Adrenal gland (tissue), 19 donors: ENCODE measurements at places on chromosomes 12 and 14.

DNA sequence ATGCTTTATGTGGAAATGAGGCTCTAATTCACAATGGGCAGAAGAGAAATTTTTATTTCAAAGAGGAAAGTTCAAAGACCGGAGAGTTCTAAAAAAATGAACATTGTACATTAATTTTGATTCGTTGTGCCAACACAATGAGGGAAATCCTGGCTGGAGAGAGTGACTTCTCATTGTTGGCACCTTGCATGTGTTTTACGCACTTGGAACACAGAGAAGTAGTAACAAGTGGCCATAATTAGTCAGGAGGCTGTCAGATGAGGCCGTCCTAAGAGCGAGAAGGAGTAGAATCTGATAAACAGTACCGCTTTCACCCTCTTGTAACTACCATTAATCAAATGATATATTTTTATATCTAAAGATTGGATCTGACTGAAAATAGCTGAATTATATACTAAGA, 6.9 kb downstream of the LMO3 start:
- no peak for DNase-seq

DNA sequence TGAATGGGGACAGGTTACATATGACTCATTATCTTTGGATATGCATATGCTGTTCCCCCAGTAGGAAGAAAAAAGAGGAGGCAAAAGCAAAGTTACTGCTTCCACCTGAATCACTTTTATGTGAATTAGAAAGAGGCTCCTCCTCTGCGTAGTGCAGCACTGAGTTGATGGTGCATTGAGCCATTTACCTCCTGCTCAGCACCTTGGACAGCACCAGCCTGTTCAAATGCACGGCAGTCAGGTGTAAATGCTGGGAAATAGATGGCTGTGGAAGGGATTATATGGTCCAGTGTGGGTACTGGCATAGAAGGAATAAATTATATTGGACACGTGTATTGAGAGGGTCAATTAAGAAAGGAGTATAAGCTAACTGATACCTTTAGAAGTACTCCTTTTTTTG, 541.9 kb upstream of the SEL1L start:
- no peak for DNase-seq

DNA sequence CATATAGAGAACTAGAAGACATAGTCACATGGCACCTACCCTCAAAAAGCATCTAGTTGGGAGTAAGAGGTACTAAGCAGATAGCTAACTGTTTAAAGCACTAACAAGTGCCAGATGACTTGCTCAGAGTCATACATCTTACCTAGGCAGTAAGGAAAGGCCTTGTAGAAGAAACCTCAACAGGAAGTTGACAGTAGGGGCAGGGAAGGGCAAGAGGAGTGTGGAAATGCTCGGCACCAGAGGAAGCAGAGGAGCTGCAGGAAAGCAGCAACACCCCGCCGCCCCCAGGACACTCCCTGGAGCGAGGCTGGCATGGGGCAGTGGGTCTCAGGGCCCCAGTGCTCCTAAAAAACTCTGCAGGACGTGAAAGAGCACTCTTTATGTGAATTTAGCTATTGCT, 92.9 kb downstream of the PPP2R5C start:
- no peak for DNase-seq

DNA sequence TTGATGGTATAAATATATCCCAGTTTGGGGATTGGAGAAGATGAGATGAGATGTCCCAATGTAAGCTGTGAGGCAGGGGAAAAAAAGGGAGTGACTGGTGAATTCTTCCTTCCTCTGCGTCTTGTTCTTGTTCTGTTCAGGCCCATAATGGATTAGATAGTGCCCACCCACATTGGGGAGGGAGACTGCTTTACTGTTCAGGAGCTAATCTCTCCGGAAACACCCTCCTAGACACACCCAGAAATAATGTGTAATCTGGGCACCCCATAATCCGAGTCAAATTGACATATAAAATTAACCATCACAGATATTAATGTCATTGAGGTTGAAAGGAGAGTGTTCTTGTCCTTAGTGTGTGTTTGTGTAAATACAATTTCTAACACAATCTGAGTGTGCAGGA, 29.3 kb downstream of the ETV6 start:
- DNase-seq: no peak

DNA sequence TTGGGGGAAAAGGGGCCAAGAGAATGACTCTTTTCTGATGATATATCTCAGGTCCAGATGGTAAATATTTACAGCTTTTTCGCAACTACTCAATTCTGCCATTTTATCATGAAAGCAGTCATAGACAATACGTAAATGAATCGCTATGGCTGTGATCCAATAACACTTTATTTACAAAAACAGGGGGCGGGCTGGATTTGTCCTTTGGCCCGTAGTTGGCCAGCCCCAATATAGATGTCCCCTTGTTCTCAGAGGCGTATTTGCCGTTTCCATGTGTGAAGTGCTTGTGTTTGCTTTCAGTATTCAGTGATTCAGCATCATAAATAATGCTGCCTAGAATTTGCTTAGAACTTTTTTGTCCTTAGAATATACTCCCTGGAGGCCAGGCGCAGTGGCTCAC, 77.2 kb downstream of the CCDC92 start:
- DNase-seq: no peak

GRCh38 chr12:46487567-46488131, 115.1 kb upstream of the SLC38A2 start:
- no peak for DNase-seq

DNA sequence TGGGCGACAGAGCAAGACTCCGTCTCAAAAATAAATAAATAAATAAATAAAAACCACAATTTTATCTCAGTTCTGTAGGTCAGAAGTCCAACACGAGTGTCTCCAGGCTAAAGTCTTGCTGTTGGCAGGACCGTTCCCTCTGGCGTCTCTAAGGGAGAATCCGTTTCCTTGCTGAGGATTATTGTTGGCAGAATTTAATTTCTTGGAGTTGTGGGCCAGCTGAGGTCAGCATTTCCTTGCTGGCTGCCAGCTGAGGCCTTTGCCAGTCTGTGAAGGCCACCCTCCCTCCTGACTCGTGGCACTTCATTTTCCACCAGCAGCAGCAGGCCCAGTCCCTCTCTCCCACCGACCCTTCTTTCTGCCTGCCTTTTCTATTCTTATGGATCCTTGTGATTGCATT, 17.2 kb downstream of the PSMC1 start:
- peak; percentile 67 for DNase-seq

- DNase-seq: no peak
Observed at GRCh38 chr12:111182382-111182781, 186.5 kb downstream of the PHETA1 start.

DNA sequence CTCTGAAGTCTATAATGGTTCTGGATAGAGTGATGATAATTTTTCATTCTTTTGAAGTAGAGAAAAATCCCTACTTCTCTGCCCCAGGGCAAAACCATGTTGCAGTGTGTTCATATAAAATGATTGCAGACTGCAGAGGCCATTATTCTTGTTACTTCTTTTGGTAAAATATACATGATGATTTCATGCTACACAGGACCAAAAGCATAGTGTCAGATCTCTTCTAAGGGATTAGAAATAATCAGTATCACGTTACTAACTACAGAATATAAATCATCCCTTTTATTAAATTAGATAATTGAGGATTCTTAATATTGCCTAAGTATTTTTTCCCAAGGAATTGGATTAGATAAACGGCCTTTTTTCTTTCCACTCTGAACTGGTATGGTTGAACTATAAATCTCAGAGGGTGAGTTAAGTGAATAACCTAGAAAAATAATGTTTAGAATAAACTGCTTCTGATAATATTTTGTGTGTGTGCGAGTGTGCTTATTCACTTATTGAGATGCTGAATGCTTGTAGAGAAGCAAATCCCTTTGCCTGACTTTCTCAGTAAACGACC, 156.2 kb downstream of the EFCAB11 start:
- DNase-seq: no peak

DNA sequence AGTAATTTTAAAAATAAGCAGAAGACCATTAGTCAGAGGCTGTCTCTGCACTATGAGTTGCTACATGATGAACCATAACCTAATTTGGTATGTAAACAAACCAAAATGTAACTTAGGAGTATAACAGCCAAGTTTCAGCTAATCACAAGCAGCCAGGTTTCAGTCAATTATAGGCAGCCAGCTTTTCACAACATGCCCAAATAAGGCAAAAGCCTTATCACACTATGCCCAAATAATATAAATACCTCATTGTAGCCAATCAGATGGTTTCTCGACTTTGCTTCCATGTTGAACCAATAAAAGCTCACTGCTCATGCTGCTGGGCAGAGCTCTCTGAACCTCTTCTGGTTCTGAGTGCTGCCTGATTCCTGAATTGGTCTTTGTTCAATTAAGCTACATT, 38.6 kb downstream of the GARIN6 start:
- DNase-seq: no peak

DNA sequence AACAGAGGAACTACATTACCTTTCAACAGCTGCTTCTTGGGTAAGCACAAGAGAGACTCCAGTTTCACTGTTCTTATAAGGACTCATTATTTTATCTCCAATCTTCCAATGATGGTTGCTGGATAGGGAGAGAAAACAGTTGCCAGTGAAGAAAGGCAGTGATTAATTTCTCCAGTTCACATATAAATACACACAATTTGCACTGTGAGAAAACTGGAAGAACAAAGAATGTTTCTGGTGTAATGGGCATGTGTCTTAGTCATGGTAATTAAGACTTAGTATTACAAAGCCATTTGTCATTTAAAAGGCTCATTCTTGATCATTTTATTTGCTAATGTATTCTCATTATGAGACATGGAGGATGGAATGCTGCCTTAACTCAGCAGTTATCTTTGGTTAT, 78.0 kb upstream of the FAR2 start:
- DNase-seq: no peak

DNA sequence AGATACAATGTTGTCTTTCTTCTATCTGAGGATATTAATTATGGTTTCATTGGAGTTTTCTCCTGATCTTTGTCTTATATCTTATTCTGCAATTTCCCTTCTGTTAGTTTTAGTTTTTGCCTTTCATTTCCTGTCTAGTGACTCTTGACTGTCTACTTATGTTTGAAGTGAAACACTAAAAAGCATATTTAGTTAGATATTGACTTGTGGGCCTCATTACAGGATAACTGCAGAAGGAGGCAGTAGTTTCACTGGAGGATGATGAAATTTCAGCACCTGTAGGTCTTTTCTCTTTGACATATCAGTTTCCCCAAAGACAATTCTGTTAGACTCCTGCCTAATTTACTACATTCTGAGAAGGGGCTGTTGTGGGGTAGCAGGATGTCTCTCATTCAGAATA, 97.5 kb upstream of the NEDD1 start:
- no peak for DNase-seq

GRCh38 chr14:40758076-40758475, 848.6 kb upstream of the LRFN5 start:
- no peak for DNase-seq

- DNase-seq: no peak
Observed at GRCh38 chr12:105033851-105034250, 47.7 kb downstream of the NOPCHAP1 start.

DNA sequence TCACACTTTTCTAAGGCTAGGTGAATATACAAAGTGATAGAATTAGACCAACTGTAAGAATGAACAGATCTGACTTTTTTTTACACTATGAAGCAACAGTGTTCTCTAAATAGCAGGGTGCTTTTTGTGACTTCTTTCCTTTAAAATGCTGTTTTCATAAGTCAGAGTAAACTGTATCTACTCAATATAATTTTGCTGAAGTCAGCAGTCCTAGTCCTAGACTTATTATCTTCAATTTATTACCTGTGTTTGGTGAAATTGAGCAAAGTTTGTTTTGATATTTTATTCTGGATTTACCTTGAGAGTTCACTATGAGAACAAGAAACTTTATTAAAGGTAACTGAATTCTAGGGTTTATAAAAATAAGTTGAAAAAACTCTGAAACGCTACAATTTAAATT, 651.3 kb upstream of the MIS18BP1 start:
- DNase-seq: no peak

GRCh38 chr14:98731286-98731685, 540.7 kb downstream of the BCL11B start:
- no peak for DNase-seq

- no peak for DNase-seq
Observed at GRCh38 chr12:4569261-4569660, 7.3 kb downstream of the DYRK4 start.

GRCh38 chr12:70185301-70185700, 57.9 kb upstream of the CNOT2 start:
- no peak for DNase-seq

DNA sequence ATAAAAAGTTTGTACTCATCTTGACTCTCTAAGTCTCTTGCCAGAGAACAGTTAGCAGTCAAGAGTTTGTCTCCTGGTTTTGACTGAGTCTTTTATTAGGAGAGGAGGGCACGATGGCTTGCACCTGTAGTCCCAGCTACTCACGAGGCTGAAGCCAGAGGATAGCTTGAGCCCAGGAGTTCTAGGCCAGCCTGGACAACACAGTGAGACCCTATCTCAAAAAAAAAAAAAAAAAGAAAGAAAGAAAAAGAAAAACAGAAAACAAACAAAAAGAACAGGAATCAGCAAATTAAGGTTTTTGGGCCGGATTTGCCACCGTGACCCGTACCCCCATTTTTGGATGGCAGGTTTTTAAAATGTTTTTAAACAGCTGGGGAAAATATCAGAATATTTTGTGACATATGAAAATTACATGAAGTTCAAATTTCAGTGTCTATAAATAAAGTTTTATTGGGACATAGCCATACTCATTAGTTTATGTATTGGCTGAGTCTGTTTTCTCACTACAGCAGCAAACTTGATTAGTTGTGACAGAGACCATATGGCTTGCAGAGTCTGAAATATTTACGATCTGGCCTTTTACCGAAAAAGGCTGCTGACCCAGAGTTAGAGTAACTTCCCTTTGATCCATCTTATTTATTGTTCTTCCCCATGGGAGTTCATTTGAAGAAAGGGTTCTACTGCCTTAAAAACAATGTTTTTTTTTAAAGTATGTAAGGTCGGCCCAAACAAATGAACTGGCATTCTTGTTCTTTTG, 31.2 kb downstream of the VEZT start:
- no peak for DNase-seq

DNA sequence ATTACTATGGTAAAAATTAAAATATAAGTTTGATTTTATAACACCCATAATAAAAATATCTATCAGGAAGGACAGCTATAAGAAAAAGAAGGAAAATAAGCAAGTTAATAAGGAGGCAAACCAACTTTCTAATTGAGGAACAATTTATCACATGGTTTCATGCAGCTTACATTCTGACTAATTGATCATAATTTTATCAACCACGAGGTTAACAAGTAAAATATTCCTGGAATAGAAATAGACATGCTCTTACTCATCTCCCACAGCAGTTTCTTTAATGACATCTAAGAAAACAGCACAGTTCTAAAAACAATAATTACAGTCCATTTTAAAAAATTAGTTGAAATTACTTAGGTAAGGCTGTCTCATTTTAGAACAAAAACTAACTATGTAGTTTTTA, 130.8 kb upstream of the KRR1 start:
- no peak for DNase-seq

- no peak for DNase-seq
Observed at GRCh38 chr14:88604212-88604611, 41.4 kb downstream of the ZC3H14 start.

GRCh38 chr12:51399891-51400290, 8.7 kb upstream of the GALNT6 start:
- no peak for DNase-seq

DNA sequence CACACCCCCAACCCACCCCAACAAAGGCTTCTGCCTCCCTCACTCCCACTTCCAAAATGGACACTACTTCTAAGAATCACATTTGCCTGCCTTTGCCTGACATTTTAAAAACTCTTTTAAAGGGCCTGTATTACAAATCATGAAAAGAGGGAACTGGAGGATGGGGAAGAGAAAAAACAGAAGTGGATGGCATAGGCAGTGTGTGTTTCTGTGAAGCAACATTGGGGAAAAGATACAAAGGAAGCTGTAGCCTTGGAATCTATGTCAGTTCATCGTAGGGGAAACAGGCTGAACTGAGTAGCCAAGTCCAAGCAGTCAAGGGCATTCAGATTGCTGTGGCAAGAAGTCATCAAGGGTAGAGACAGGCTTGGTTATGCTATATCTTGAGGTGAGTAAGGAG, 273.9 kb downstream of the BTG1 start:
- DNase-seq: no peak
